Stimulated activated CD4-positive, alpha-beta T cell treated with anti-CD3 and anti-CD28 coated beads, Interleukin-4, amount 100 ng/mL, for 24 hours (primary cell): ENCODE measurements at places on chromosomes 5 and 9.
A peak's percentile ranks its signal among the peaks of the same experiment; 100 is the strongest.

GRCh38 chr5:154756868-154757813 lies 2.0 kb downstream of the LARP1 start:
- DNase-seq: peak; percentile 62

DNA sequence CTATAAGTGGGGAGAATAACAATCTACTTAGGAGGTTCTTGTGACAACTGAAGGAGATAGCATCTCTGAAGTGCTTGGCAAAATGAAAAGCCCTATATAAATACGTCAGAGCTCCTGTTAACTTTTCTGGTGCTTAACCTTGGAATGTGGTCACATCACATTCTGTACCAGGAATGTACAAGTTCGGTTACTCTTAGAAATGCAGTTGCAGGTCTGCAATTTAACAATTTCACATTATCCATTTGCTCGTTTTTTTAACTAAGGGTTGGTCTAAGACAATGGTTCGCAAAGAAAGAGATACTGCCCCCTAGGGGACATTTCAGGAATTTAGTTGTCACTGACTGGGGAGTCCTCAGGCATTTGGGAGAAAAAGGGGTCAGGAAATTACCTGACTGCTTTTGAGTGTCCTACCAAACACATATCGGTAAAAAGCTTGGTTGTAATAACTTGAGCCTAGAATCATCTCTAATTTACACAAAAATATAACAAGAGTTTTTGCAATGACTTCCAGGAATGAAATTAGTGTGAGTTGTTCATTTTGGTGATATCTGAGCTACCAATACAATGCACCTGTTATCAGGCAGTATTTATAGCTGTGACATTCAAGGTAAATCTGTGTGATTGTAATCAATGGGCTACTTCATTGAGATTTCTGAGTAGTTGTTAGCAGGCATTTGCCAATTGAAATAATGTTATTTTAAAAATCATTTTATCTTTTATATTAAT lies 5.4 kb upstream of the HBEGF start:
- DNase-seq: peak; percentile 80

DNA sequence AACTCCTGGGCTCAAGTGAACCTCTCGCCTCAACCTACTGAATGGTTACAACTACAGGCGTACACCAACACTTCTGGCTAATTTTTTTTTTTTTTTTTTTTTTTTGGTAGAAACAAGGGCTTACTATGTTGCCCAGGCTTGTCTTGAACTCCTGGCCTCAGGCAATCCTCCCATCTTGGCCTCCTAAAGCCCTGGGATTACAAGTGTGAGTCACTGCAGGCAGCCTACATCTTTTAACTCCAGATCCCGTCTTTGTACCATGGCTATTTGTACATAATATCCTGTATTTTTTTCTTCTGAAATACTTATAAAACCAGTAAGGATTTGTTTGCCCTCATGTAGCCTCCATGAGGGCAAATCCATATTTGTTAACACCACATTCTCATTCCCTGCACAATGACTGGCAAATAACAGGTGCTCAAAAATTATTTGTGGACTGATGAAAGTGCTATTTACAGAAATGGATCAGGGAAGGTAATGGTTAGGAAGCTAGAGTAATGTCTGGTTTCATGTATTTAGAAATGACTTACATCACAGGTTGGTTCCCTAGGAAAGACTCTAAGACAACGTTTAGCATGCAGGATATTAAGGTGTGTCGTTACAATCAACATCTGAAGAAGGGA lies 51.9 kb upstream of the POU5F2 start:
- no peak for DNase-seq

DNA sequence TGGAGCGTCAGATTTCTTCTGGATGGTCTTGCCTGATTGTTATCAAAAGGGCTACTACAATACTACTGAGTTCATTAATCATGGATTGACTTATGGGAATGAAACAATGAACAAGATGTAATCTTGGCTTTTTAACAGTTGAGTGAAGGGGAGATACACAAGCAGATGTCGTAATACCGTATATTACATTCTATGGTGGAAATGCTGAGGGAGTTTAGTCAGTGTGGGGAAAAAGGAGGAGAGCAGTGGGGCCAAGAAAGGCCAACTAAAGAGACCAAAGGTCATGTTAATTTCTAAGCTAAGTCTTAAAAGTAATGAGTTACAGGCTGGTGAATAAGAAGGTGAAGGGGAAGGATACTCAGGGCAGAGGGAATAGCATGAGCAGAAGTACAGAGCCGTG lies 29.0 kb upstream of the PSAT1 start:
- DNase-seq: no peak

DNA sequence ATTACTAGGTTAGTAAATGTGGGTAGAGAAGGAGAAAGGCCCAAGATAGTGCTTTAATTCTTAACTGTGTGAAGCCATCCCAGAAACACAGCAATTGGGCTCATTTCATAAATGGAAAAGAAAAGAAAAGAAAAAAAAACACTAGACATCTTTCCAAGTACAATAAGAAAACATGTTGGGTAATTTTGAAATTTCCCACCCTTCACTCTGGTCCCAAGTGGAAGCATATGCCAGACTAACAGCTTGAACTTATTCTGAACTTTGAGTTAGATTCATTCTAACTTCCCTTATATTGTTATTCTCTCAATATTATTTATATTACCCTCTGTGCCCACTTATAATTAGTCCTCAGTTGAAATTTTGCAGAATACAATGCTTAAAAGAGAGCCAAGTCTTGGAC lies 113.4 kb upstream of the GHR start:
- no peak for DNase-seq

GRCh38 chr5:145203193-145203592 lies 631.9 kb downstream of the PRELID2 start:
- DNase-seq: no peak

GRCh38 chr9:117265253-117265652 lies 149.6 kb downstream of the ASTN2 start:
- no peak for DNase-seq

DNA sequence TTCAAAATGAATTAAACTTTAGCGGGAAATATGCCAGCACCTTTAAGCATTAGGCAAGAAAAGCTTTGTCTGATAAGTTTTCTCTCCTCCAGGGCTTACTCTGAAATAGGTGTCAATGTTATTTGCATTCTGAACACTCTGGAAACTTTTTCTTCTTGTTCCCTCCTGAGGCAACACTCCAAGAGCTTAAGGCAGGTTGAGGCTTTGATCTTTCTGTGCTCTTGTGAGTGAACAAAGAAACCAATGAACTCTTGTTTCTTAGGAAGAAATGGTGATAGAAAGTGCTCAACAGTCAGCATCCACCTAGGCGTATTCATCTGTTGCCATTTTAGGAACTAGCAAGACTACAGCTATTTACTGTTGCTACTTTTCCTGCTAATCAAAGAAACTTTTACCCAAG lies 259.8 kb downstream of the NFIB start:
- DNase-seq: no peak

GRCh38 chr5:63854076-63854475 lies 108.2 kb downstream of the HTR1A start:
- DNase-seq: no peak

DNA sequence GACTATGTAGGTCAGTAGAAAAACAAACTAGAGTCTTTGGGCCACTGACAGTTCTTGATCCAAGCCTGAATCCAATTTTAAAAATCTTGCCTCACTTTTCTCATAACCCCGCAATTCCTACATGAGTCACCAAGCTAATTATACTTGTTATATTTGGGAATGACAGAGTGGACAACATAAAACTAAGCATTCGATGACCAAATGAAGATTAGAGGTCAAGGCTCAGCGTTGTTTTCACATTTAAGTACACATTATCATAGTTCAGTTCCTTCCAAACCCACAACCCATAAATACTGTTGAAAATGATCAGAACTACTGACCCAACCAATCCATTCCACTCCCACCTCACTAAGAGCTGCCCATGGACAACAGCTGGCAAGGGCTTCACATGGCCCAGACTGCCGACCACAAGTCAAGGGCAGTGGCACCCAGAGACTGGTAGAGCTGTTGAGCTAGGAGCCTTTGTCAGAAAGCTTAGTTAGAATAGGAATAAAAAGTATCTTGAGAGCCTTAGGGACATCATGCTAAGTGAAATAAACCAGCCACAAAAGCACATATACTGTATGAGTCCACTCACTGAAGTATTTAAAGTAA lies 64.2 kb downstream of the MYO10 start:
- DNase-seq: no peak
